GDM1 (cell line): ENCODE measurements at places on chromosomes 1 and 21.

DNA sequence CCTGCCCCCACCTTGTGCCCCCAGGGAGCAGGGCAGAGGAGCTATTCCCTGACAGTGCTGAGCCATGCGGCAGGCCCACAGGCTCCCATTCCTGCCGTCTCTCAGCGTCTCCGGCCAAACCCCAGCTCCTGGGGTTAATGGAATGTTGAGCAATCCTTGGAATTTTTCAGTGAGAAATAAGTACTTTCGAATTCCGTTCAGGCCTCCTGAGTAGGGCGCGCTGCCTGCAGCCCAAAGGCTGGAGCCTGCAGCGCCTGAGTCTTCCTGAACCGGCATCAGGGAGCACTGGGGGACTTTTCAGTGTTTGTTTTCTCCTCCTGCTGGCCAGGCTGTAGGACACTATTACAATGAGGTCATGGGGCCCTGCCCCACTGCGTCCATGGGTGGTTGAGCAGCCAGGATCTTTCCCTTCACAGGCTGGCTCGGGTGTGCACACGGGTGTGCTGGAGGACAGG, 33.3 kb upstream of the CSF1 start:
- DNase-seq, result no peak

GRCh38 chr1:59265622-59266021, 31.3 kb upstream of the FGGY start:
- DNase-seq, result no peak

DNA sequence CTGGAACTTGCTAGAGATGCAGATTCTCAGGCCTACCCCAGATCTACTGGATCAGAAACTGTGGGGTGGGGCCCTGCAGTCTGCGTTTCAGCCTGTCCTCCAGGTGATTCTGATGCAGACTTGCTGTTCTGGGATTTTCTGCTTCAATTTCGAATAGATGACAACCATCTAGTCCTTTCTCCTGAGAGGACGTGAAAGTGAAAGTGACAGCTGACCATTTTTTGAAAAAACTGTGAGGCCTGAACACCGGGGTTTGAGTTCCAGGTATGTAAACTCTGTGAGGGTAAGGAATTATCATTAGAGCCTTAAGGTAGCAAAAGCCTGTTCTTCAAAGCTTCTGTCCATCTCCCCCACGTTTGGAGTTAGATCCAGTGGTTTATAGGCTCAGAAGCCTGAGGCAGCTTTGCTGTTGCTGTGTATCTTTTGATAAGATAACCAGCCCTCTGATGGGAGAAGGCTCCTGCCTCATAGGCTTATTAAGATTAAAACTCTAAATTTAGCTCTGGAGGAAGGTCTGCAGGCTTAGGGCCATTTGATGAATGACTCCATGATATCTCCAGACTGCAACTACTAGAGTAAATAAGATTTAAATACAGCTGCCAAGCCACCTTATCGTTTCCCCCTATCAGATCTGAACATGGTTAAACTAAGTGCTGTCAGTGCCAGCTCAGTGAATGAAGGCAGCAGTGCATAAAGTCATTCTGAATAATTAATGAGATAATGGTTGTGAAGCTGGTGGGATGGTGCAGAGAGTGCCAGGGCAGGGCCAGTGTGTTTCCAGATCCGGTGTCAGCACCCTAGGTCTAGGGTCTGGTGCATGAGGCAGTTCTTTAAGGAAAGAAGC, 335.2 kb downstream of the HHAT start:
- no peak for DNase-seq

- no peak for DNase-seq
Observed at GRCh38 chr1:201353186-201353940, 24.1 kb downstream of the TNNT2 start.

GRCh38 chr1:201085902-201086735, 26.1 kb downstream of the CACNA1S start:
- DNase-seq, result no peak

GRCh38 chr1:46302641-46303037, 777 bp downstream of the LRRC41 start:
- DNase-seq, result no peak

- no peak for DNase-seq
Observed at GRCh38 chr1:25724966-25725365, 75.0 kb upstream of the SELENON start.

DNA sequence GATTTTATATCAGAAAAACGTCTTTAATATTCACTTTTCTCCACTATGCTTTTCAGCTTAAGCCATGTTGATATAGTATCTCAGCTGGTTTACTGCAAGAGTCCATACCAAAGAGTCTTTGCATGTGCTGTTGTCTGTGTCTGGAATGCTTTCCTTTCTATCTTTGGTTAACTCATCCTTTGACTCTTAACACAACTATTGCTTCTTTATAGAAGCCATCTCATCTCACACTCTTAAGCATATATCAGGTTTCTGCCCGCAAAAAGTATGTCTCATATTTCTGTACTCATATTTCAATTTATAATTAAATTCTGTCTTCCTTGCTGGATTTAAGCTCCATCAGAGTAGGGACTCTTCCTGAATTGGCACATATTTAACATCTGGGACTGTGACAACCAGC, 220.9 kb upstream of the KCNK2 start:
- no peak for DNase-seq

DNA sequence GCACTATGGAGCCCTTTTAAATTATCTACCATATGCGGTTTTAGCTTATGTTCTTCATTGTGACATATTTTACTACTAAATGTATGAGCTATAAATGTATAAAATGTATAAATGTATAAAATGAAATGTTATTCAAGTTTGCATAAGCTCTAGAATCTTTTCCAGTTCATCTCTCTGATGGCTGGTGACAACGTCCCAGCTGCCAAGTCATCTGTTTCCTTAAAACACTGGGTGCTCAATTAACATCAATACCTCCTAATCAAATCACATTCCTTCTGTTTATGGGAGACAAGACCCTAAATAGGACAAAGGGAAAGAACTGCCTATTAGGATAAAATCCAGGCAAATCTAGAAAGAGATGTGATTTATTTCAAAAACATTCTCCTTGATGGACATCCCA, 22.9 kb downstream of the DSTYK start:
- DNase-seq, result no peak

GRCh38 chr1:153510984-153511410, 24.8 kb downstream of the S100A6 start:
- peak; percentile 43 for DNase-seq

GRCh38 chr1:61379693-61380092, 297.3 kb downstream of the NFIA start:
- DNase-seq, result no peak

DNA sequence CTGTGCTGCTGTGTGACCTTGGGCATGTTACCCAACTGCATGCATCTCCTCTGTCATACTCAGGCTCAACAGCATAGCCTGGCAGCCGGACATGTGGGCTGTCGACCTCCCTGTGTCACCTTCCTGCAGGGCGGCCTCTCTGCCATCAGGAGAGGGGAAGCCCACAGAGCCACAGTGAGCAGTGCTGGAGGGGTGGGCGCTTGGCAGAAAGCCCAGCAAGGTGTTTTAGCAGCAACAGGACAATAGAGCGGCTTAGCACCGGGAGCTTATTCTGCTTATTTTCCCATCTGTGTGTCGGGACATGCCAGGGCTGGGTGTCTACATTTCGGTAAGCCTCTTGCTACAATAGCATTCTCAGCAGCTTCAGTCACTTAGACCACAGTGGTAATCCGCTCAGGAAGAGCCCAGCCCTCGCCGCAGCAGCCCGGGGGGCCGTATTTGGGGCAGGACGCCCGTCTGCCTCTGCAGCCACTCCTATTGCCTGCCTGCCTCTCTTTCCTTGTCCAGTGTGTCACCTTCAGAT, 22.8 kb upstream of the CDK18 start:
- no peak for DNase-seq

GRCh38 chr21:45018131-45019075, 56.0 kb upstream of the ADARB1 start:
- no peak for DNase-seq

GRCh38 chr1:162485236-162485635, 12.4 kb upstream of the UHMK1 start:
- no peak for DNase-seq

- DNase-seq, result no peak
Observed at GRCh38 chr1:242690849-242691609, 166.5 kb upstream of the PLD5 start.
